ENCODE measurements at places on chromosomes 7 and 10.

- no peak for DNase-seq
These were observed 102.2 kb downstream of the GRM8 start for GRCh38 chr7:127150543-127150942.

DNA sequence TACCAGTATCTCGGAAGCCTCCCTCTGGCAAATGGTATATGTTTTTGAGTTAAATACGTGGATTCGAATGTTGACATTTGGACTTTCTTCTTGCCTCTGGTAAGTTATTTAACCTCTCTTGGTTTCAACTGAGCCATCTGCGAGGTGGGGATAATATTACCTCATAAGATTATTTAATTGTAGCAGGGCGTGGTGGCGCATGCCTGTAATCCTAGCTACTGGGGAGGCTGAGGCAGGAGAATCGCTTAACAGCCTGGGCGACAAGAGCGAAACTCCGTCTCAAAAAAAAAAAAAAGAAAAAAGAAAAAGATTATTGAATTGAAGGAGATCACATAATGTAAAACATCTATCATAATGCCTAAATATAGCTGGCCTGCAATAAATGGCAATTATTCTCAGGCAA is 396 bp upstream of the TAF5 start:
- DNase-seq: no peak

DNA sequence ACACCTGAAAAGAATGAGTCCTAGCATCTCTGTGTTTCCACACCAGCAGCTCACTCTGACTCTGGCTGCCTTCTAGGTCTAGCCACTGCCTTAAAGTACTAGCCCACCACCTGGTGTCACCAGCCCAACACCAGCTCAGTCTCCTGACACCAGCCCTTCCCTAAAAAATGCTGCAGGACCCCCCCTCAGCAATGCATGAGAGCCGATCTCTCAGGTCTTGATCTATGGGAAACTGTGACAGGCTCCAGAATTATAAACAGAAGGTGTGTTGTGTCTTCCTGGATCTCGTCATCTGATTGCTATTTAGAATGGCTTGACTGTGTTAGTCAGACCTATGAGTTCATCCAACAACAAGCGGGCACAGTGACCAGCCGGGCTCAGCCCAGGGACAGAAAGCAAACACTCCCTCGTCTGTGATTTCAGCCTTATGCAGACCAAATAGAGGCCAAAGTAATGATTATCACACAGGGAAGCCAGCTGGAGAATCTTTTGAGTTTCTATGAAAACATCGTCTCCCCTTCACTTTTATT is 66.6 kb downstream of the CUBN start:
- DNase-seq: no peak

DNA sequence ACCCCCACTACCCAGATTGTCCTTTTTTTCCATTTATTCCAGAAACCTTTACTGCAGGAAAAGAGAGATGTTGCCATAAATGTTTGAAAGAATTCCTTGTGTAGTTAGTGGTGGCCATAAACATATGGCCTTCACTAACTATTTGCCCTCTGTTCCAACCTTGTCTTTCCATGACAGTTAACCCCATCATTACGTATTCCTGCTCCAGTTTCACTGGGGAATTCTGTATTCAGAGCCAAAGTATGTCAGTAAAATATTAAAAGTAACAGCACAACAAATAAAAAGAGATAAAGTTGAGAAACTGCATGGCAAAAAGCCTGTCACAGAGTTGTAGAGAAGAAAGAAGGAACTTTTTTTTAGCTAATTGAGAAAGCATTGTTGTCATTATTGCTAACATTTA is 261.3 kb downstream of the BICC1 start:
- DNase-seq: no peak

- DNase-seq: no peak
These were observed 52.3 kb upstream of the PRR15 start for GRCh38 chr7:29511337-29511736.
